ENCODE measurements at places on chromosomes 7 and 10.

- no peak for DNase-seq
Observed at GRCh38 chr10:123146894-123147634, 872 bp upstream of the HMX2 start.

DNA sequence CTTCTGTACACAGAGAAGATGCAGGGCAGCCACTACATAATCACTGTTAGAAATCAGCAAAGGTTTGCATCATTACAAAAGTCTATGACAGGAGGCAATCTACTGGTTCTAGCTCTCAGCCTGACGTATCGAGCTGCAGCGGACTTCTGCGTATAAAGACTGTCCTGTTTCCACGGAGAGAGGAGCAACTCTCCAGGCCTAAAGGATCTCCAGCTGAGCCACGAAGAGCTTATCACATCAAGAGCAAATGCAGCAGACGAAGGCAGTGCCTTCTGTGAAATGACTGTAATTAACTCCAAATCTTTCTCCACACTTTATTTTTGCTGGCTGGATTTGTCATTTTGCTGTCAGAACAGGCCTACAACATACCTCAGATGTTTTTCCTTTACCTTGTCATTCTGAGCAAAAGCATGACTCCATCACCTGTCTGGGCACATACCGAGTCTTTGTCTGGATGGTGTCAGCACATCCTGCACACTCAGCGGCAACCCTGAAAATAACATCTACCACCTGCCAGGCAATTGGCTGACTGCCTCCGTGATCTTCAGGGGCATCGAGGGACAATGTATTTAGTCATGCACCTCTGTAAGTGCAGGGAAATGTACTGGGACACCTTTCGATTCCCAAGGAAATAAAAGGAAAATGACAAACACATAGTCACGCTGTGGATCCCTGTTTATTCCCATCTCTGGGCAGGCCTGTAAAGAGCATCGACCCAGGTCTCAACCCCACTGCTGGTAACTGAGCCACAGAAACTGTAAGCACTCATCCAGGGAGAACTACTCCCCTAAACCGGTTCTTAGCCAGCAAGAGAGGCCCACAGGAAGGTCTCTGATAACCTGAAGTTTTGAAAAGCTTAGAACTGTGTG is 26.3 kb upstream of the SH3PXD2A start:
- no peak for DNase-seq

GRCh38 chr10:119550827-119551226 is 8.3 kb upstream of the RGS10 start:
- no peak for DNase-seq

GRCh38 chr10:96683710-96684109 is 36.6 kb downstream of the PIK3AP1 start:
- DNase-seq = no peak

All from AG04449 (cell line).